ENCODE measurements at places on chromosomes 12 and 14. TPM values are rescaled to one million over a fixed set of nuclear protein-coding genes. Genes with fewer than 3 reads are reported as not detected.

- DNase-seq: no peak
Measured at GRCh38 chr12:3236345-3237187, 159.4 kb downstream of the TSPAN9 start.

Gene C12orf76
- 20.2 TPM for total RNA-seq

GRCh38 chr14:47746986-47747385, 71.6 kb upstream of the MDGA2 start:
- DNase-seq: no peak

GRCh38 chr12:26953447-26953846, 15.2 kb downstream of the FGFR1OP2 start:
- no peak for DNase-seq

- no peak for DNase-seq
Measured at GRCh38 chr12:127120851-127121250, 1146.1 kb upstream of the TMEM132C start.

DNA sequence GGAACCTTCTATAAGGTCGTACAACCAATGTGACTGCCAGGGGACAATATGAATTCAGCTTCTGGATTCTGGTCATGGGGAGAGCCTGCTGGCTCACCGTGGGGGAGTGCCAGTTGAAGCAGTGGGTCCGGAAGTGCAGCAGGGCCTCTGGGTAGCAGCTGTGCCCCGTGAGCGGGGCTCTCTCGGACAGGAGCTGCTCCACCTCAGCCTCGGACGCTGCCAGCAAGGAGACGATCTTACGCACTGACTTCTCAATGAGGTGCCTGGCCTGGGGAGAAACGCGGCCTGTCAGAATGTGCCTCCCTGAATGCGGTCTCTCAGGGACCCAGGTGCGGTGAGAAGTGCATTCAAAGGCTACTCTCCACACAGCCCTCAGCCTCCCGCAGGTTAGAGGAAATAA, 42.0 kb downstream of the LGMN start:
- DNase-seq: no peak

DNA sequence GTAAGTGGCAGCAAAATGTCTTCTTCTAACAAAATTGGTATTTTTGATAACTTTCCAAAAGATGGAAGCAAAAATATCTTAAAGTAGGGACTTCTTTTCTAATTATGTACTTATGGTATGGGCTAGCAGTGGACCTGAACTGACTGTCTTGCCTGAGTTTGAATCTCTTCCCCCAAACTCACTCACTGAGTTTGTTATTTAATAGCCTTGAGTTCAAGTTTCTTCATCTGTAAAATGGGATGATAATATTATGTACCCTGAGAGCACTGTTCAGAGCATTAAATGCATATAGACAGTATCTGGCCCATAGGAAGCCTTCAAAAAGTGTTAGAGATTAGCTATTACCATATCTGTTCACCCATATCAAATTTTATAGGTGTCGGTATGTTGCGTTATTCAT, 210.4 kb upstream of the NUDT4 start:
- no peak for DNase-seq

Gene TSHR
- 0.50 TPM for total RNA-seq

DNA sequence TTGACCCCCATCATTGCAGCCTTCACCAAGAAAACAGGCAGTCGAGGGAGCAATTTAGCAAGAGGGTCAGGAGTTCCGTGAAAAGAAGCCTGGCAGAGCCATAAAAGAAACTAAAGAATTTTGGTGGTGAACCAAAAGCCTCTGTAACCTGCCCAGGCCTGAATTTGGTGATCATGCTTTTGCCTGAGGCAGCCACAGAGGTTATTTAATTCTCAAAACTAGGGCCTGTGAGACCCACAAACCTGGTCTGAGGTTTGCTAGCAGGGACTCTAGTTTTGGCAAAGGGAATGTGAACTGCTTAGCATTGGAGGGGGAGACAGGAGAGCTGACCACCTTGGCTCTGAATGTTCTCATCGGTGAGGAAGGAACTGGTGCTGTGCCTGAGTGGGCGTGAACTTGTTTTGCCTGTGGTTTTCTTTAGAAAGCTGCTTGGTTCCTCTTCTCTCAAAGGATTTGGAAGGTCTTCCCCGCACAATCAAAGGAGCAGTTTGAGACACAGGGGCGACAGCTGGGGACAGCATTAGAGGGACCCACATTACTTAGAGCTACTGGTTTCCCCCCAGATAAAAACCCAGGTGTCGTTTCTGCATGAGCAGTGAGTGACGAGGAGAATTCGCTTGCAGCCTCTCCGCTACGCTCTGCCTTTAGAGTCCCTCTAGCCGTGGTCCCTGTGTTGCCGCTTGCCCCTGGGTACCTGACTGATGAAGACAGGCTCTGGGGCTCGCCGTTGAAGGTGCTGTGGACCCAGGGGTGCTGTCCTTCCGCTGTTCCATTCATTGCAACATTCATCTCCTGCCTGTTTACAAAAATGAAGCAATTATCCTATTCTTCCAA, 12.6 kb upstream of the WNT5B start:
- DNase-seq: no peak

GRCh38 chr12:109912855-109913321, 12.8 kb downstream of the TCHP start:
- no peak for DNase-seq

Gene FOXN4
- not detected for total RNA-seq

Gene FAM181A
- total RNA-seq: not detected

DNA sequence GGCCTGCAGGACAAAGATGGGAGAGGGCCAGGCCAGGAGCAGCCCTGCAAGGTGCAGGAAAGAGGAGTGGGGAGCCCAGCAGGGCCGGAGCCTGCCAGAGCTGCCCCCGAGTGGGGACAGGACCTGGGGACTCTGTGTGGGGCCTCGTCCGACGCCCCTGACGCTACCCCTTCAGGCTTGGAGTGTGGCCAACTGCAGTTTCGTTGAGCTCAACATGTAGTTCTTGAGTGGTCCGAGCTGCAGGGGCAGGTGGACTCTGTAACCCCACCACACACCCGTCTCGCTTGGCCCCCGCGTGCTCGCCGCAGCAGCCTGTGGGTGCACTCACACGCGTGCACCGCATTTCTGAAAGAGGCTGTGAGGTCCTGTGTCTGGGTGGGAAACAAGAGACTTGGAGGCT, 2.0 kb downstream of the ASPG start:
- no peak for DNase-seq

DNA sequence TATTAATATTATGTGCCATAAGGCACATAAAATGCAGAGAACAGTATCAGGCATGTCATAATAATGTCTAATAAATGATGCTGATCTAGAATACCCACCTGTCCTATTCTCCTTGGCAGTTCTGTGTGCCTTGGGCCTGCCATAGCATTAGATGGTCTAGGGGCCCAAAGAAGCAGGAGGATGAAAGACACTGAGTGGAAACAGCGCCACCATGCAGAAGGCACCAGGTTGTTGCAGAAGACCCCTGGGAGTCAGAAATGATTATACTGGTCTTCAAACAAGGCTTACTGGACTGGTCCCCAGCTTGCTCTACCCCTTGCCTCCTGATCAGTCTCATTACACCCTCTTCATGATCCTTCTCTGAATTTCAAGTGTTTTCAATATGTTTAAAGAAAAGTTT, 353.3 kb downstream of the GRIN2B start:
- DNase-seq: no peak

DNA sequence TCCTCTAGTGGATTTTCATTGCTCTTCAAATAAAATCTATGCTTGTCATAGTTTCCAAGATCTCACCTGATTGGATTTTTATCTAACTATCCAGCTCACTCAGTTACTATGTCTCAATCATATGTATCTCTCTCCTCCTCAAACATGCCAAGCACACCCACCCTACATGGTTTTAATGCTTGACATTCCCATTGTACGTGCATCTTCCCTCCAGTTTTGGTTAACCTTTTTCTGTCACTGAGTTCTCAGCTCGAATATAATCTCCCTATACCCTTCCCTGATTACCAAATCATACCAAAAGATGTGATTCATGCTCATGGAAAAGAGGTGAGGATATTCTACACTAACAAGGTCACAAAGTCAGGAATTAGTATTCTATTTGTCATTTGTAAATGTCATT, 12.0 kb upstream of the PTPRQ start:
- DNase-seq: no peak

GRCh38 chr12:110451263-110451662, 1.1 kb upstream of the ARPC3 start:
- no peak for DNase-seq

DNA sequence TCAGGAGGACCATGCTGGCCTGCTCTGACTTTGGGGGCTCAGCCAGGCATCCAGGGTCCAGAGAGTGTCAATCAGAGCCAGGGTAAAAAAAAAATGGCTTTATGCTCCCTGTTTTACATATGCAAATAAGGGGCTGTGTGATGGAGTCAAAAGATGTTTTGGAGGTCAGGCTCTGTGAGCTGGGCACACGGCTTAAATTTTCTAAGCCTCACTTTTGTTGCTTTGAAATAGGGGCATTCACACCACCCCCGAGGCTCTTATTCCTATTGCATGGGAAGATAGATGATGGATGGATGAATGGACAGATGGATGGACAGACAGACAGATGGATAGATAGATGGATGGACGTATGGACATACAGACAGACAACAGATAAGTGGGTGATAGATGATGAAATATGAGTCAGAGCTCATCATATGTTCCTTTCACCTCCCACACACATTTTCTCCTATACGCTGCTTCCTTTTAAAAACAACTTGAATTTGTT, 42.7 kb downstream of the RIN3 start:
- no peak for DNase-seq

DNA sequence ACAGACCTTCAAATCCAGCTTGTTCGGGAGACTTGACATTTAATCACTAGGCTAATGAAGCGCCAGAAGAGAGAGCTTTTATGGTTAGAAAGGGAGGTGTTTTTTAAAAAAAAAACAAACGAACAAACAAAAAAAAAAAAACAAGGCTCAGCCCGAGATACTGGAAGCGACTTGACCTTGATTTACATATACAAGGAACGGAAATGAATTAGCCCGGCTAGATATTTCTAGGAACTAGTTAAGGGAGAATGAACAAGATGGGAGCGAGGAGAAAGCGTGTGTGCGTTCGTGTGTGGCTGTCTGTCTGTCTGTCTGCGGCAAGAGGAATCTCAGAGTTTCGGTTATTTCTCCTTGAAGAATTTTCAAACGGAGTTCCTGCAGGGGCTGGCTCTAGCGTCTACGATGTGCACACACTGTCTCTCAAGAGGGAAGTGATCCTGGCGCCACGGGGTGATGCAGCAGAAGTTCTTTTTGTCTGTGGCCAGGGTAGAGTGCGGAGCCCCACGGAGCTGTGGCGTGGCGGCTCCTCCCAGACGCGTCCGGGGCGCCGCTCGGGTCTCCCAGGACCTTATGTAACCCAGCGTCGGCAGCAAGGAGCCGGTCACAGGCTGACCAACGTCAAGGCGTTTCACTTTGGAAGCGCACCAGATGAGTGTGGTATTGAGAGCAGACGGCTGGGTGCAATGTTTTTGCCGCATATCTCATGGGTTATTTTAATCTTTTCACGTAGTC, 18.8 kb downstream of the SOCS2 start:
- DNase-seq: peak; percentile 11

- DNase-seq: no peak
Measured at GRCh38 chr12:91349476-91349875, 166.9 kb upstream of the DCN start.

Gene AQP2
- total RNA-seq: not detected

DNA sequence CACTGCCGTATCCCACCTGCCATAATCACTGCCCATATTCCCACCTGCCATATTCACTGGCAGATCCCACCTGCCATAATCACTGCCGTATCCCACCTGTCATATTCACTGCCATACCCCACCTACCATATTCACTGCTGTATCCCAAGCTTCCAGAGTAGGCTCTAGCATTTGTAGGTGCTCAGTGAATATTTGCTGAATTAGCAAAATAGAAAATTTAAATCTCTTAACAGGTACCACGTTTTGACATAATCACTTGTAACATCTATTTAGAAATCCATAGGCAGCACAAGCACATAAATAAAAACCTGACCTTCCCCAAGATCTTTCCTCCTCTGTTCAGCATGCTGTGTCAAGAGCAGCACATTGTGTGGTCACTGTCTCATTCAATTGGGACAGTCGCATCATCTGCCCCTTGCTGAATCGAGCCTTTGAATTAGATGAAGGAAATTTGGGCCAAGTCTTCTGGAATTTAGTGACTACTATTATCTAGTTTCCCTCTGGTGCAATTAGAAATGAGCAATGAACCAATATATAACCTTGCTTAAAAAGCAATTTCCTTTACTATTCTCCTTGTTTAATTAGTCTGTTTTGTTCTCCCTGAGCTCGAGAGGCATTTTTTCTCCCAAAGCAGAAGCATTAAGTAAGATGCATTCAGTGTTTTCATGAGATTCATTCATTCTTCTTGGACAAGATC, 144.9 kb upstream of the FGD4 start:
- DNase-seq: no peak

DNA sequence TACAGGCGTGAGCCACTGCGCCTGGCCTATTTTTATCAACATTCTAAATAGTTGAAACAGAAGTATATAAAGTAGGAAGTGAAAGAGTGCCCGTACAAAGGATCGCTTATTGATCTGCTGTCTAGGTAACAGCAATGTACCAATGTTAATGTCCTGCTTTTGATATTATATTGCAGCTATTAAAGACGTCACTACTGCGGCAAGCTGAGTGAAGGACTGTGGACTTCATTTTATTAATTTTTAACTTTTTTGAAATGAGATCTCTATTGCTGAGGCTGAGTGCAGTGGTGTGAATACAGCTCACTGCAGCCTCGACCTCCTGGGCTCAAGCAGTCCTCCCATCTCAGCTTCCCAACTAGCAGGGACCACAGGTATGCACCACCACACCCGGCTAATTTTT, 10.8 kb downstream of the PTGR2 start:
- DNase-seq: no peak

DNA sequence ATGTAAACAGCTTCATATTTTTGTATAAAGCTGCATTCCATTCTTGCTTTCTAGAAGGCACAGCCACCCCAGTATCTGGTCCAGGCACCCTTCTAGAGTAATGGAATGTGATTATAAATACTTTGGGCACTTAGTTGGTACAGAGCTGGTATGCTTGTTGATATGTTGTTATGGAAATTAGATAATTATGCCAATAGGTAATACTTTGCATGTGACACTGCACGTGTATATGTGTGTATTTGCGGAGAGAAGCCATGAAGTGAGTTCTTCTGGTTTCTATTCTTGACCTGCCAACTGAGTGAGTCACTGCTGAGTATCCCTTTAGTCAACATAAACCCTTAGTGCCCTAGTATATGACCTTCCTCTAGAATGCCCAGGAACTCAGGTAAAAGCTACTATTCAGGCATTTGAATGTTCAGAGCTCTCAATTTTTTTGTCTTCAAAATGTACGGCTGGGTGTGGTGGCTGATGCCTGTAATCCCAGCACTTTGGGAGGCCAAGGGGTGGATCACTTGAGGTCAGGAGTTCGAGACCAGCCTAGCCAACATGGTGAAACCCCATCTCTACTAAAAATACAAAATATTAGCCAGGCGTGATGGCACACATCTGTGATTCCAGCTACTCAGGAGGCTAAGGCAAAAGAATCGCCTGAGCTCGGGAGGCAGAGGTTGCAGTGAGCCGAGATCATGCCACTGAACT, 6.2 kb upstream of the TCP11L2 start:
- DNase-seq: no peak

Gene HSPA2
- total RNA-seq: 2.0 TPM

GRCh38 chr12:91185421-91185820, 2.8 kb upstream of the DCN start:
- no peak for DNase-seq

Gene SRRM4
- not detected for total RNA-seq
